ENCODE measurements at places on chromosomes 4 and X.

GRCh38 chr4:184818216-184818564, 7.6 kb downstream of the ACSL1 start:
- DNase-seq: no peak

- DNase-seq: no peak
These were observed 124.5 kb downstream of the RAPGEF2 start for GRCh38 chr4:159227378-159227777.

- no peak for DNase-seq
These were observed 406.7 kb downstream of the MAPK10 start for GRCh38 chr4:85952972-85953650.

DNA sequence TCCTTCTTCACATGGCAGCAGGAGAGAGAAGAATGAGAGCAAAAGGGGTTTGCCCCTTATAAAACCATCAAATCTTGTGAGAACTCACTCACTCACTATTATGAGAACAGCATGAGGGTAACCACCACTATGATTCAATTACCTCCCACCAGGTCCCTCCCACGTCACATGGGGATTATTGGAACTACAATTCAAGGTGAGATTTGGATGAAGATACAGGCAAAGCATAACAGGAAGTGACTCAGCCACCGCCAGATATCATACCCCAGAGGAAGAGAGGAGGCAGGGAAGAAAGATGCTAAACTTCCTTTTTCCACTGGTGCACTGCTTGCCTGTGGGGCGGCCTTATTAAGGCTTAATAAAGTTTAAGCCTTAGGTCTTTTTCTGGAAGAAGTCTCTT, 766.1 kb downstream of the KCTD8 start:
- no peak for DNase-seq

DNA sequence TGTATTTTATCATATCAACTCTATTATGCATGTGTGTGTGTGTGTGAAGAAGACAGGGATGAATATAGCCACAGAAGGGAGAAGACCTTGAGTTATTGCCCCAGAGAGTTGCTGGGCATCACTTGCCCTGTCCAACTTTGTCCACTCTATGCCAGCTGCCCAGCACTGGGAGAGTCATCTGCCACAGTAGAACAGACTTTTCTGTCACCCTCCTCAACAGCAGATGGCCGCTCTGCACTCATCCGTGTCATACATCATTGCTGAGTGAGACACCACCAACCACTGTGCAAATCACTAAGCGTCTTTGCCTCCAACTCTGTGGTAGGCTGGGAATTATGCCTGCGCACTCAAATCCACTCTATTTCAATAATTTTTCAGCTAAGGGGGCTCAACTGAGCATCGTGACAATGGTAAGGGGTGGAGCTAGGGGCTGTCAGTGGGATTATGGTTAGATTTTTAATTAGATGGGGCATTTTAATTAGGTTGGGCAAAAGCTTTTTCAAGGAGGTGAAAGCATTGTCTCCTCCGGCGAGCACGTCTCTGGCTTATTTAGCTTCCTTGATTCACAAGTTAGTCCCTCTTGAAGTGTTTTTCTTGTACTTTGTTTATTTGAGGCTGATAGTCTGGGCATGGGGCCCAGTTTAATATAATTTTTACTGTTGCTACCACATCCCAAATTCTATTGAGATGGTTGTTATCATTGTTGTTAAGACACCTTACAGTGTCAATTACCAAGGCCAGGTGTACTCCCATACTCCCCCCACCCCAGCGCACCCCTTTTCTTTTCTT, 100.1 kb upstream of the KLF3 start:
- DNase-seq: no peak

DNA sequence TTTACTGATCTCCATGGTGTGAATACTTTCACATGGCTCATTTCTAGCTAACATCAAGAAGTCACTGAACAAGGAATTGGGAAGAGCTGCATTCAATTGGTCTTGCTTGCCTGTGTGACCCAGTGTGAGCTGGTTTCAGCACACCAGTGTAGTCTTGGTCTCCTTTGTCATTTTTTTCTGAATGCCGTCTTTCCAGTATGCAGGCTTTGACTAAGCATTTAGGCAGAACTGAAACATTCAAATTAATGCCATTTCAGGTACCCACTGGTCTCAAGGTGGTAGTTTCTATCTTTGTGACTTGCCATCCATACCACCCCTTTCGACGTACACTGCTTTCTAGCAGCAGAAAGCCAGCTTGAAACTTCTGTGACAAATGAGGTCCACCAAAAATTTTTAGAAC, 550.5 kb upstream of the BOD1L1 start:
- no peak for DNase-seq

DNA sequence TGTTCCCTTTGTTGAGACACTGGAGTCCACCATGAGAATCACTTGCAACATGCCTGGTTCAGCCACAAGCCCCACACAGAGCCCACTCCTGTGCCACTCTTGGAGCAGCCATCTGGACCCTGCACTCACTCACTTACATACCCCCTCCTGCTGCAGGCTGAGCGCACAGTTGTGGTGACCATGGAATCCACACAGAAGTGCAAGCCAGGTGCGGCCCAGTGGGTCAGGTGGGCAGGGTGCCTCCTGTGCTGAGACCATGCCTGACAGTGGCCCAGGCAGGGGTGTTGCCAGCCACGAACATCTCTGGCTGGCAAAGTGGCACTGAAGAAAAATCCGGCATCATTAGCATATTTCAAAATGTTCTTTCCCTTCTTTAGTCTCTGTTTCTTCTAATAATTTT, 17.4 kb upstream of the CXorf51A start:
- no peak for DNase-seq

DNA sequence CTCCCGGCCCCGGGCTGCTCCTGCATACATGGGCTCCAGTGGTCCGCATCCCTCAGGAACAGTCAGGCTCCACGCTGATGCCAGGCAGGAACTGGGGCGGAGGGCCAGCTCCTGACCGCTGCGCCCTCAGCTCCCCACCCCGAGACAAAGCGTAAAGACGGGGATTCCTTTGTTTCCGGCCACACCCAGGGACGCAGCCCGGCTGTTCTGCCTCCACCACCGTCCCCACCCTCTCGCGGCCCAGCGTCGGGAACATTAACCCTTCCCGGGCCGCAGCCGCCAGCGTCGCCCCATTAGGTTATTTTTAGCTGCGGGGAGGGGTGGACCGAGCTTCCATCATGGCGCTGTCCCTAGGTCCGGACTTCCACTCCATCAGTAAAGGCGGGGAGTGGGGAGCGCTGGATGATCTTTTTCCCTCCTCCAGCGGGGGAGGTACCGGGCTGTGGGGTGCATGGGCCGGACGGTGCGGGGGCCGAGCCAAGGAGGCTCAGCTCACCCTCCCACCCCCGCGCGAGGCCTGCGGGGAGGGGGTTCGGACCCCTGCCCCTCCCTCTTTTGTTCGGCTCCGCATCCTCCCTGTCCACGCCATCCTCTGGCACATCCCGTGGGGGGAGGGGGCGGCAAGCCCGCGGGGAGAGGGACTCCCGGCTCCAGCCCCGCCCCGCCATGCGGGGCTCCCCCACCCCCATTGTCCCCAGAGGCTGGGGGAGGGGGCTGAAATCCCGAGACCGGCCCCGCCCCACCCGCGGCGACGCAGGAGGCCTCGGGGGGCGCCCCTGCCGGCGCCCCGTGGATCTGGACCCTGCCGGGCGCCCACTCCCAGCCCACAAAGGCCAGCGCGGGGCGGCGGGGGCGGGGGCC, 5.3 kb downstream of the CRMP1 start:
- peak; percentile 44 for DNase-seq

DNA sequence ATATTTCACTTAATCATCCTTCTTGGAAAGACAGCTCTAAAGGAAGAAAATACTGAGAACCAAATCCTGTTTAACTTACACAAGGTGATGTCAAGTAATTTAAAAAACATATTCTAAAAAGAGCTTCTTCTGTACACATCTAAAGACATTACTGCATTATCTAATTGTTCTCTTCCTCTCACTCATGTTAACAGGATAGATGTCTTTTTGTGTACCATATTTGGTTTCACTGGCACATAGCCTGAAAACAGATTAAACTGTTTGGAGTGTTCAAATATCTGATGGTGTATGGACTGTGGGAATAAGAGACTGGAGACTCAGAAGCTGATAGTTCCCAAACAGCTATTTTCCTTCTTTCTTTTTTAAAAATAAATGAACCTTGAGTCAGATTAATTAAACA, 213.3 kb upstream of the MAB21L2 start:
- no peak for DNase-seq

- DNase-seq: peak; percentile 50
These were observed 1.1 kb downstream of the ZCCHC18 start for GRCh38 chrX:104113222-104113965.

DNA sequence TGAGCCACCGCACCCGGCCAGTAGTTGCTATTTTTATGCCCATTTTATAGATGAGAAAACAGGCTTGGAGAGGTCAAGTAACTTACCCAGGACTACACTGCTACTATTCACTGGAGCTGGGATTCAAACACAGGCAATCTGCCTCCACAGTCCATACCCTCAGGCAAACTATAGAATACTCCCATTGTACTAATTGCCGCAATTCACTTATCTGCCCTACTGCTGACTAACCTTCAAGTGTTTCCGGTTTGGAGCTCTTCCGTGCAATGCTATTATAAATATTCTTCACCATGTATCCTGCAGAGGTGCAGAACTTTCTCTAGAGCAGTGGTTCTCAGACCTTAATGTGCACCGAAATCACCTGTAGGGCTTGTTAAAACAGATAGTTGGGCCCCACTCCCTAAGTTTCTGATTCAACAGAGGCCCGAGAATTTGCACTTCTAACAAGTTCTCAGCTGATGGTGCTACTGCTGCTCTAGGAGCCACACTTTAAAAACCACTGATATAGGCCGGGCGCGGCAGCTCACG, 1.9 kb upstream of the G3BP2 start:
- no peak for DNase-seq

DNA sequence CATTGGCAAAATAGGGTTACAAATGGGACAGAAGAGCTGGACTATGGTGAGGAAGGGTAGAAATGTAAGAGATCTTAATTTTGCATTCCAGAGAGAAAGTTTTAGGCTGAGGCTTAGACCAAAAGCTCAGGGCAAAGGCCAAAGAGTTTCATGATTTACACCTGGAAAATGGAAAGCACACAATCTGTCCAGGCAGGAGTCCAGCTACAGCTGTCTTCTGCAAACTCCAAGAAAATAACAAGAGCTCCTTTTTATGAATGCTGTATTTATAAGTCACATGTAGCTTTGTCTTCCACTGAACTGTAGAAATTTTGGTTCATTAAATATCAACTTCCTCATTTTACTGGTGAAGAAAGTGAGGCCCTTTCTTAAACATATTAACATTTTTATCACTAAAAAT, 288.0 kb upstream of the ATOH1 start:
- DNase-seq: no peak

GRCh38 chr4:16897991-16898827, at the start of gene LDB2:
LDB2 (minus strand) TSS chr4:16898645.
- DNase-seq: peak; percentile 55

DNA sequence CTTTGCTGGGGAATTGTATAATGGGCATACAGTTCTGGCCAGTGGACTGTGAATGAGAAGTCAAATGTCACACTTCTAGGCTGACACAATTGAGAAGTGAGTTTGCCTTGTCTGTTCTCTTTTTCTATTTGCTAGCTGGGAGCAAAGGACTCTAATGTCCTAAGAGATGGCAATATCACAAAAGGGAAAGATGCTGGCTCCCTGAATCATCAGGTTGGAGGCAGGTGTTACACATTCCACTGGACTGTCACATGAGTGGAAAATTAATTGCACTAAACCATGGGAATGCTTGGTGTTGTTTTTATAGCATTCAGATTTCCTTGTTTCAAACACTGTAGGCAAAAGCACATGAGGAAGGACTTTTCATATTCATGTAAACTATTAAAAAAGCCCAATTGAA, 388.3 kb downstream of the ADAM29 start:
- no peak for DNase-seq

- no peak for DNase-seq
These were observed 6.6 kb downstream of the OCIAD2 start for GRCh38 chr4:48899950-48900349.

DNA sequence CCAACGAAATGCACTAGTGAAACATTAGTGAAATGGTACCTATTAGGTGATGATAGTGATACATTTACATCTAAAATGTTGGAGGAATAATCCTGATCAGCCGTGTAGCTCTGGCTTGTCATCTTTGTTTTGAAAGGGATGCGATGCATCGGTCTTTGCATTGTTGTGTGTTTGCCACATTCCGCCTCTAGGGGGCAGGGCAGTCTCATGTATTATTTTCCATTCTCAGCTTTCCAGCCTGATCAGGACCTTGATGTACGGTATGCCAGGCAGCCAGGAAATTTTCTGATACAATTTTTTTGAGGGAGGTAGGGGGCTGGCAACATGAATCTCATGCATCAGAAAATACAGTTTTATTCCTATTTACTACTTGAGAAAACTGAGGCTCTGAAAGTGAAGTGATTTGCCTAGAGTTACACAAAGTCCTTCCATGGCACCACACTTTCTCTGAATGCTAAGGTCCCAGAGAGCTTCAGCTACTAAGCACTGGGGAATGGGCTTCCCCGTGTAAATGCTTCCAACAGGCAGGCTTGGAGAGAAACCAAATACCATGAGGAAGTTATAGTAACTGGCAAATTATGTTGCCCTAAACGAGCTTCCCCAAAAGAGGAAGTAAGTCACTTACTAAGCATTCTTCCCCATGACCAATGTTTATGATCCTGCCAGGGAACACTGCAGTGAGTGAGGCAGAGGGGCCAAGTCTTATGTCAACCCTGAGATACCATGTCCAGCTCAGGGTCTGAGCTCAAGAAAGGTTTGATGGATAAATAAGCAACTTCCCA, 31.8 kb upstream of the IQSEC2 start:
- peak; percentile 66 for DNase-seq

GRCh38 chr4:39636531-39637184, 2.0 kb downstream of the SMIM14 start:
- DNase-seq: no peak

DNA sequence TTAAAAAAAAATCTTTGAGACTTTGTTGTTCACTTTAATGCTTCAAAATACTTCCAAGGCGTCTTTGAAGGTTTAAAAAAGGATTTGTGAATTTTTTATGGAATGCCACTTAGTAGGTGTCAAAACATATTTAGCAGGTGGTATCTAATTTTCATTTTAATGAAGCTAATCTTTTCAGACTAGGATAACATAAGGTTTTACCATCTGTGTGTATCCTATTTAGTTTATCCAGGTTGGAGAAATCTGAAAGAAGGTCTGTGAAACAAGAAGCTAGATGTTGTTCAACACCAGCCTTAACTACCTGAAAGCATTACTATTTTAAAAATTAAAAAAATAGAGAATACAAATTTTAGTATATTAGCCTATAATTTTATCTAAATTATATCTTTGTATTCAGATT, 193.4 kb downstream of the GRID2 start:
- DNase-seq: no peak

DNA sequence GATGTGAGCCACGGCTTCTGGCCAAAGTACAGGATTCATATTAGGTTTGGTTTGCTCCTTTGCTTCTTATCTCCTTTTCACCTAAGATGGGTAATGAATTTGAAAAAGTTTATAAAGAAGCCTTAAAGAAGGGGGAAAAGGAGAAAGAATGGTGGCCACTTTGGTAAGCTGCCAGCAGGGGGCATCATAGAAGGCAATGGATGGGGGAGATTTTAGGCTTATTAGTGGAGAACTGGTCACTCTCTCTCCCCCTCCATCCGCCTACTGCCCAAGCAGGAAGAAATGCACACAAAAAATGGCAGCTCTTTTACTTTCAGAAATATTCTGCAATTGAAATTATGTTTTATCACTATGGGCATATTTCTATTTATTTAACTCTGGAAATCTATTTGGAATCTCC, 32.0 kb downstream of the SPARCL1 start:
- peak; percentile 21 for DNase-seq

- no peak for DNase-seq
These were observed 87.5 kb downstream of the LEF1 start for GRCh38 chr4:108081256-108081655.

All from endothelial cell (in vitro differentiated cells).